ENCODE measurements at places on chromosomes 6 and 20.

DNA sequence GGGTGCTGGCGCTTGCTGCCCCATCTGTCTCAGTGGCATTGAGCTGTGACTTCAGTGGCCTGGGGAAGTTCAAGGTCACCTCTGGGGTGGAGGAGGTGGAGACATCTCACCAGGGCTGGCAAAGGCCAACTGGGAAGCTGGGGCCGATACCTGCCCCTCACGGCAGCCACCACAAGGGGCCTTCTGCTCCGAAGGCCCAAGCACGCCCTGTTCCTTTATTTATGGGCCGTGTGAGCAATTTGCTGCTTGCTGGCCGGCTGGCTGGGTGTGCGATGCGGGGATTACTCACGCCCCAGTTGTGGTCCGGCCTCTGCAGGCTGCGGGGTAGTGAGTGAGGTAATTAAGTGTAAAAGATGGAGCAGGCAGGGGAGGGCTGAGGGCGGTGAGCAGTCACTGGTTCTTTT is 13.2 kb upstream of the SCRT2 start:
- DNase-seq, result no peak

GRCh38 chr6:28353981-28354676 is 4.4 kb downstream of the ZKSCAN3 start:
- DNase-seq, result no peak

DNA sequence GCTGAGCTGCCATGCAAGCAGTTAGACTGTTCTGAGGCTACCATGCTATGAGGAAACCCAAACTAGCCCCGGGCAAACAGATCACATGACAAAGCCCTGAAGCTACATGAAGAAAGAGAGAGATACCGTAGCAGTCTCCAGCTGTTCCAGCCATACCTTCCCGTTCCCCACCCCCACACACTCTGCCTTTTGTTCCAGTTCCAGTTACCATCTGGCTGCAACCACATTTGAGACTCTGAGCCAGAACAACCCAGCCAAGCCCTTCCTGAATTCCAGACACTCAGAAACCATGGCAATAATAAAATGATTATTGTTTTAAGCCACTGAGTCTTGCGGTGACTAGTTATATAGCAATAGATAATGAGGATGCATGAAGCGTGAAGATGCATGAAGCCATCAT is 28.3 kb downstream of the RIN2 start:
- no peak for DNase-seq

DNA sequence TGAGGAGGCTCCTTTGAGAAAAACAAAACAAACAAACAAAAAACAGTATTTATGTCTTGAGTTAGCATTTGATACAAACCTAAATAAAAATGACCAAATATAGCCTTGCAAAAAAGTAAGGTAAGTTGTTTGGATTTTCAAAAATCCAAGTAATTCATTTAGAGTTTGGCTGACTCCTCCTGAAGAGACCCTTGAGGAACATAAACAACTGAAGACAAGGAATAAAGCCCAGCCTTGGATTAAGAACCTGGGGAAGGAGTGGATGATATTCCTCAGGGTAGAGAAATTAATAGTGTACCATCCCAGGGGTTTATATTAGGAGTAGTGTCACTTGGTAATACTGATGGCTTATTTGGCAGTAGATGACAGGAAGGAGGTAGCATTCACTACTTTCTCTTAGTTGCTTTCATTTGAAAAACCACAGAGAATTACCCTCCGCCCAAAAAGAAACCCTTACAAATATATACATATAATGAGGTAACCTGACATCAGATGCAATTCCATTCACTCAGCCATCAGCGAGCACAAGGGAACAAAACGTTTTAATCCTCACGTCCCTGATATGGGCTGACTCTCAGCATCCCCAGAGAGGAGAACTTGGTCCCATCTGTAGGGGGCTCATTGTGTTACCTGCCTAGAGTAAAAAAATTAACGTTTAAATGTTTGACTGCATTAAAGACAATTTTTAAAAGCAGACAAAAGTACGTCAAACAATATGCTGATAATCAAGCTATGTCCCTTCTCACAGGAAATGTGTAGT is 57.0 kb downstream of the SOBP start:
- no peak for DNase-seq

- DNase-seq, result no peak
These were observed 154.7 kb upstream of the PDE10A start for GRCh38 chr6:165817771-165818170.

DNA sequence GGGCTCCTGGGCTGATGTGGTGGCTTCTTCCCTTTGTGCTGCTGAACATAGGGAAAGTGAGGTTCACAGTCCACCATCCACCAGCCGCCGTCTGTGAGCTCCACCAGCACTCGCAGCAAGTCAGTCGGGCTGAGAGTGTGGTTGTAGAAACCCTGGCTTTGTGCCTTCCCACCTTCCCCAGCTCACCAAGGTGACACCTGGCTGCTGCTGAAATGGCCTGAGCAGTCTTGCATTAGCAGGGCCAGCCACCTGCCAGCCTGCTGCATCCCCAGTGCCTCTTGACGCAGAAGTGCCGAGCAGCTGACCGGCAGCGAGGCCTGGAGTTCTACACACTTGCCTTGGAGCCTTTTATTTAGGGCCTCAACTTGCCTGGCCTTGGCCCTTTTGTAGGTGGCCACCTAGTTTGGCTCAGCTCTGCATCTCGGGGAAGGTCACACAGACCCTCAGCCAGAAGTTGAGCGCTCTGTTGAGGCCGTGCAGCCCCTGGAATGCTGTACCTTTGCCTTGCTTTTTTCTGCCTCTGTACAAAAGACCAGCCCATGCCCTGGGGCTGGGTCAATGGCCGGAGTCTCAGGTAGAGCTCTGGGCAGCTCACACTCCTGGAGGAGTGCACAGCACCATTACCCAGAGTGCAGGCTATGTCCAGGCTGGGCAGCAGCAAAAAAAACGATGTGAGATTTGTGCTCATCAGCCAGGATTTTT is 76.5 kb downstream of the PTPN1 start:
- no peak for DNase-seq

DNA sequence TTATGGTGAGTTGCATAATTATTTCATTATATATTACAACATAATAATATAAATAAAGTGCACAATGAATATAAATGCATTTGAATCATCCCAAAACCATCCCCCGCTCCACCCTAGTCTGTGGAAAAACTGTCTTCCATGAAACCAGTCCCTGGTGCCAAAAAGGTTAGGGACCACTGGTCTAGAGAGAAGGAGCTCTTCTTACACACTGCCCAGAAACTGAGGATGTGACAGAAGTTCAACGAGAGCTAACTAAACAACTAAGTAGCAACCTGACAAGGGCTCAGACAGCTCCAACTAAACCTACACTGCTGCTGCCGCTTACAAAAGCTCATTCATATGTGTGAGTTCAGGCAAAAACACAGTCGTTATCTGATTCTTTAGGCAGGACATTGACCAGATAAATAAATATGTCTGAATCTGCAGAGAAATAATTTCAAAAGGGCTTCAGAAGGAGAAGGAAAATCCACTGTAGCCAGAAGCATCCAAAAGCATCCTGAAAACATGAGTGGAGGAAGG is 125.9 kb downstream of the ATXN1 start:
- DNase-seq, result no peak

GRCh38 chr6:34648806-34649205 is 47.8 kb downstream of the ILRUN start:
- DNase-seq, result no peak

DNA sequence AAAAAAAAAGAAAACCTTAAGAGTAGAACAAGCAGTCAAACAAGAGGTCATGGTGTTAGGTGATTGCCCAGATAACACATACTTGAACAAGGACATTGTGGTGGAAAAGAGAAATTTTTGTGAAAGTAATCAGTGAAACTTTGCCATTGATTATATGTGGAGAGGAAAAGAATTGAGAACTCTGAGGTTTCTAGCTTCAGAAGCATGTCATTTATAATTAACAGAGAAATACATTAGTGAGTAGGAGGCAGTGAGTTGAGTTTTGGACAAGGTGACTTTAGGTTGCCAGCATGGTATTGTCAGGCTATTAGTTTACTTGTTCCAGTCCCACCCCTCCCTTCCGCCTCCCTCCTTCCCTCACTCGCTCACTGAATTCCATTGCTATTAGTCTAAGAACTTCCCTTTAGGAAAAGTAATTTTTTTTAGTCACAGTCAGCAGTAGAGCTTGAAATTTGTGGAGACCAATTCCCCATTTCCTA is 17.2 kb downstream of the TAB2 start:
- no peak for DNase-seq

GRCh38 chr6:91447530-91448254 is 860.8 kb upstream of the MAP3K7 start:
- DNase-seq, result no peak

DNA sequence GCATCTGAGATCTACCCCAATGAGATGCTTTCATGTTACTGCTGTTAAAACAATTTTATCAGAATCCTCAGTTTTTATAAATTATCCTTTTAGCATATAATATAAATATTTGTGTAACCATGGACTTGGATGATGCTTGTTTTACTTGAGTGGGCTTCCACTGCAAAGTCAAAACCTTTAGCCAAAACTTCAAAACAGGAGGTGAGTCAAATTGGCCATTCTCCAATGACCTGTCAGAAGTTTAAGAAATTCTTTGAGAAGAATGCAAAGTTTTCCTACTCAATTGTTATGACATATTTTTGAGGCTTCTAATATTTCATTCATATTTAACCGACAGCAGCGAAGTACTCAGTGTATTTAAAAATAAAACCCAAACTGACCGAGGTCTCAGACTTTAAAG is 507.9 kb downstream of the EYS start:
- DNase-seq, result no peak

DNA sequence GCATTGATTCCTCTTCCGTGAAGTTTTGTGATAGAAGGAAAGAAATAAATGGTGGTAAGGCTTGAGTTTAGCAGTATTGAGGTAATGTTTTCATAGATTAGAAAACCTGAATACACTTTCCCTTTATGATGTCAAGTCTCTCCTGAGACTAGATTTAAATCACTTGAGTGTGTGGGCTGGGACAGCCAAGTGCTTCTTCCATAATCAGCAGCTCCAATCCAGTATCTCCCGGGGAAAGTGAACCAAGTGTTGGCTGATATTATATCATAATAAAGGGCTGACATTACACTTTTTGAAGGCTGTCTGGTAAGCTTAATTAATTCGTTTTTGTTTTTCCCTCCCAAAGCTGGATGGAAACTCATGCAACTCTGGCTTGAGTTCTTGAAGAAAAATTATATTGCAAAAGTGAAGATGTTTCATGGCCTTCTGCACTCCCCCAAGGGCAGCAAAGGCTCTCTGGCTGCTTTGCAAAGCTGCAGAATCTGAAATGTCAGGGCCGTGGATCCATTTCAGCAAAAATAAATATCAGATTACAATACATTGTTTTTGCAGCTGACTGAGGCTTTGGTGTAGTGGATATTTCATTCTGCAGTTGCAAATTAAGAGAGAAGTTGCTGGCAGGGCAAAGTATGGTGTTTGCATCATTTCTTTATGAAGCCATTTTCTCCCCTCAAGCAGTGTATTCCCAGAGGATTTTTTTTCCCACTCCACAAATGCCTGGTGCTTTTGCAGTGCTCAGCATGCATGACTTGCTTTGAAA is 101.2 kb downstream of the MKKS start:
- no peak for DNase-seq

DNA sequence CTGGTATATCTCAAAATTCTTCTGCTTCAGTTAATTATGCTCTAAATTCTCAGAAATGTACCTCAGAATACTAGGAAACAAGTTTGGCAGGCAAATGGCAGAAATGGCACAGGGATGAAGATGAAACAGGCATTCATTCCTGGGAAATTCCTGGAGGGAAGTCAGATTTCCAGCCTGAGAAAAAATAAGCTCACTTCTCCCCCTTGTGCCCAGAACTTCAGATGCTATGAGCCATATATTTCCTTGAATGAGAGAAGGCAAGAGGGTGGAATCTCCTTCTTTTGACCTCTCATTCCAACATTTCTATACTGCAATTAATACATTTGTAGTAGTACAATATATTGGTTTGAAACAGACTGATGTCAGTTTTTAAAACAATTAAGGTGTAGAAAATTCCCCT is 22.8 kb downstream of the RGS17 start:
- DNase-seq, result no peak

- DNase-seq, result no peak
These were observed 15.4 kb downstream of the MDFI start for GRCh38 chr6:41653691-41654090.

- DNase-seq, result no peak
These were observed 28.5 kb downstream of the HLA-B start for GRCh38 chr6:31328355-31328960.

DNA sequence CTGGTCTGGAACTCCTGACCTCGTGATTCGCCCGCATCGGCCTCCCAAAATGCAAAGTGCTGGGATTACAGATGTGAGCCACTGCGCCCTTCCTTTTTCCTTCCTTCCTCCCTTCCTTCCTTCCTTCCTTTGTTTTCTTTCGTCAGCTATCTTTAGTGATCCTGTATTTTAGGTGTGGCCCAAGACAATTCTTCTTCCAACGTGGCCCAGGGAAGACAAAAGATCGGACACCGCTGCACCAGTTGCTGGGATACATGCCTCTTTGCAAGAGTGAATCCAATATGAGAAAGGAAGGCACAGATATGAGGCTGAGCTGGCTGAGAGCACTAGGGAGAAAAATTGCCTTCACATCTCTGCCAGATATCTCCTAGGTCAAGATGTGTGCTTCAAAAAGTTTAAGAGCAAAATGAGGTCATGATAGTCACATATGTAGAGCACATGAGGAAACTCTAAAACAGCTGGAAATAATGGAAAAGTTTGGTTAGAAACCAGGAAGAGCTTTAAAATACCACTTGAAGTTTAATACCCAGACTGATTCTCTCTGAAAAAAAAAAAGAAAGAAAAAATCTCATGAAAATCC is 41.8 kb downstream of the OR2B2 start:
- no peak for DNase-seq

DNA sequence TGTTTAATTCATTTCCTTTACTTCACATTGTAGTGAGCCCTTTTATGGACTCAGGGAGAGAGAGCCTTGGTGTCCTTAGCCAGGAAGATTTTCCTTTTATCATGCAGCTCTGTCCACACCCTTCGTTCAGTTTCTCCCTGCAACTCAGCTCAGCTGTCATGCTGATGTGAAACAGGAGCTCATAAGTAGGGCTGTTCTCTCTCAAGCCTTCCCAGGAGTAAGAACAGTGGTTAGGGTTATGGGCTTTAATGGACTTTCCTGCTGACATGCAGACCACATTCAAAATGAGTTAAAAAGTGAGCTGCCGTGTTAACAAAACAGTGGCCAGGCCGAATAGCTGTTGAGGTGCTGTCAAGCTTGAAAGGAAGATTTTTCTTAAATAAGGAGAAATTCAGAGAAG is 104.1 kb downstream of the BCKDHB start:
- no peak for DNase-seq

- DNase-seq, result no peak
These were observed 221.6 kb downstream of the OGFRL1 start for GRCh38 chr6:71510057-71510713.

- DNase-seq, result no peak
These were observed 838.0 kb downstream of the DHX35 start for GRCh38 chr20:39800111-39800510.

GRCh38 chr6:12769556-12770256 is 53.1 kb downstream of the PHACTR1 start:
- no peak for DNase-seq
